ENCODE measurements at places on chromosomes 4 and X.

GRCh38 chr4:74364652-74365491 lies at the start of gene EREG:
EREG (plus strand) TSS chr4:74365145; CDS start chr4:74365309, 164 bp downstream.
- no peak for DNase-seq

GRCh38 chr4:166662266-166662843 lies 571.9 kb downstream of the SPOCK3 start:
- no peak for DNase-seq

GRCh38 chr4:60122820-60123219 lies 1077.3 kb upstream of the ADGRL3 start:
- no peak for DNase-seq

GRCh38 chr4:76982638-76983584 lies 33.4 kb downstream of the SEPTIN11 start:
- DNase-seq = no peak

- DNase-seq = no peak
Measured at GRCh38 chrX:96474029-96474740, 210.5 kb upstream of the DIAPH2 start.

- DNase-seq = no peak
Measured at GRCh38 chr4:143437937-143438336, 75.6 kb upstream of the SMARCA5 start.

- no peak for DNase-seq
Measured at GRCh38 chrX:85907316-85907715, 140.0 kb downstream of the CHM start.
